ENCODE measurements at places on chromosomes 13 and 19.

DNA sequence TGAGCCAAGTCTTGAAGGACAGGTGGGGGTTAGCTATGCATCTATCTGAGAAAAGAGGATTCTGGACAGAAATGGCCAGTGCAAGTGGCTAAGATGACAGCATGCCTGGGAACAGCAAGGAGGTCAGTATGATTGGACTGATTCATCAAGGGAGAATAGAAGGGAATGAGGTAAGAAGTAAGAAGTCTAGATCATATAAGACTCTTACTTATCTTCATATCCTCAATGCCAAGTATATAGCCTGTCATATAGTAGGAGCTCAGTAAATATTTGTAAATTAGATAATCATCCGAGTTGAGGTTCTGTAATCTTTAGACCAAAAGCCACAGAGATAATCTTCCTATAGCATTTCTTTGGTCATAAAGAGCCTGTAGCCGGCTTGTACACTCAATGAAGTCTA, 103.3 kb upstream of the MLNR start:
- no peak for DNase-seq

- no peak for DNase-seq
Measured at GRCh38 chr13:27599845-27600553, 20.3 kb downstream of the LNX2 start.

DNA sequence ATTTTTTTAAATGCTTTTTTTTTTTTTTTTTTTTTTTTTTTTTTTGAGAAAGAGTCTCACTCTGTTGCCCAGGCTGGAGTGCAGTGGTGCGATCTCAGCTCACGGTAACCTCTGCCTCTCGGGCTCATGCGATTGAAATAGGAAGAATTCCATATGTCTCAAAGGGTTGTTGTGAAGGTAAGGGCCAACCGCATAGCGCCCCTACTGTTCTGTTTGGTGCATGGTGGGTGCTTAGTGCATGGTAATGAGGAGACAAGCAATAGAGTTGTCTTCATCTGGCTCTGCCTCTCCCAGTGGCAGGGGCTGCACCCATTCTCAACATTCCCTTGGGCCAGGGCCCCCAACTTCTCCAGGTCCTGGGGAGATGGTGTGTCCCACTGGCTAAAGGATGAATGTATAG, 68.7 kb downstream of the RASL11A start:
- peak; percentile 51 for DNase-seq

GRCh38 chr13:112521073-112521685, 66.8 kb downstream of the TUBGCP3 start:
- peak; percentile 27 for DNase-seq

- DNase-seq: no peak
Measured at GRCh38 chr13:56352901-56353300, 787.8 kb upstream of the PRR20A start.

GRCh38 chr19:33388231-33388724, 14.8 kb downstream of the CEBPG start:
- no peak for DNase-seq

GRCh38 chr19:30068528-30069395, 126.7 kb downstream of the URI1 start:
- DNase-seq: no peak

DNA sequence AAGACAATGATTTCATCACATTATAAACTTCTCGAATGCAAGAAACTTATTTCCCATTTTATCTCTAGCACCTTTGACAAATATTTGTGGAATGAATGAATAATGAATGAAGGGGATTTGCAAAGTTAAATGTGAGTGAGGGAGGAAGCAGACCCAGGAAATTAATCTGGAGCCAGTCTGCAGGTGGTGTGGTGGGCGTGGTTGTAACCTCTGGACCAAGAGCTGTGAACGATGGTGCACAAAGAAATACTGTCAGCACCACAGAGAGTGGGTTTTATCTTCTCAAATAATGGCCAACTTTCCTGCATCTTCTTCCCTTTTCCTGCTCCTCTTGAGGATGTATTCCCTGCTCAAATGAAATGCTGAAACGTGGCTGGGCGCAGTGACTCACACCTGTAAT, 11.0 kb upstream of the ZNF792 start:
- DNase-seq: no peak

GRCh38 chr13:21058361-21058760, 3.0 kb downstream of the LATS2 start:
- no peak for DNase-seq

GRCh38 chr13:77458736-77459135, 76.8 kb upstream of the SCEL start:
- DNase-seq: no peak

Data from GM13977 (cell line).